ENCODE measurements at places on chromosomes 11 and 22. TPM values are rescaled to one million over a fixed set of nuclear protein-coding genes. Genes with fewer than 3 reads are reported as not detected.

DNA sequence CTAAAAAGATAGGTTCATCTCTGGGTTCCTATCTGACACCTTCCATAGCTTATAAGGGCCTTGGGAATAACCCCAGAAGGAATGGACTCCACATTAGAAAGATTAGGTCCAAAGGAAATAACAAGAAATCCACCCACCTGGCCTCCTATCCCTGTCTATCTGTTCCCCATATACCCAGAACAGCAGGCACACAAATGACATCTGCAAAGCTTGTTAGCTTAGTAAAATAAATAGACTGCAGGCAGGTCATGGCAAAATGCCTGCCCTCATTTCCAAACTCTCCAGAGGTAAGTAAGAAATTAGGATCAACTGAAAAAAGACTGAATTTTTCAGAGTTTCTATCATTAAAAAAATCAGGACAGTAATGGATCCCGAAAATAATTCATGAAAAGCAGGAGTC, 489.5 kb downstream of the DLG2 start:
- DNase-seq: peak; percentile 30

GRCh38 chr11:44493383-44493782, 72.1 kb upstream of the CD82 start:
- DNase-seq: no peak

- no peak for DNase-seq
These were observed 96.2 kb upstream of the SYT13 start for GRCh38 chr11:45382133-45382878.

GRCh38 chr11:114110952-114111947, 51.7 kb downstream of the ZBTB16 start:
- DNase-seq: peak; percentile 81

The HTATIP2 gene
- 37.1 TPM for total RNA-seq

The RIMBP3C gene
- total RNA-seq: under 0.01 TPM
